Right cardiac atrium (tissue), 5 donors: ENCODE measurements at places on chromosomes 4 and X. TPM values are rescaled to one million over a fixed set of nuclear protein-coding genes. Genes with fewer than 3 reads are reported as not detected.

Gene RS1
- not detected for polyA plus RNA-seq

Gene PCDH10
- 0.63 TPM for polyA plus RNA-seq

Gene DCK
- 4.7 TPM for polyA plus RNA-seq

Gene TMPRSS11B
- 0.05 TPM for polyA plus RNA-seq
